Activated CD4-positive, alpha-beta T cell treated with anti-CD3 and anti-CD28 coated beads for 36 hours (primary cell): ENCODE measurements at places on chromosomes 16 and 17. TPM values are rescaled to one million over a fixed set of nuclear protein-coding genes. Genes with fewer than 3 reads are reported as not detected.
A peak's percentile ranks its signal among the peaks of the same experiment; 100 is the strongest.

Gene ZNF764
- 8.0 TPM for total RNA-seq

DNA sequence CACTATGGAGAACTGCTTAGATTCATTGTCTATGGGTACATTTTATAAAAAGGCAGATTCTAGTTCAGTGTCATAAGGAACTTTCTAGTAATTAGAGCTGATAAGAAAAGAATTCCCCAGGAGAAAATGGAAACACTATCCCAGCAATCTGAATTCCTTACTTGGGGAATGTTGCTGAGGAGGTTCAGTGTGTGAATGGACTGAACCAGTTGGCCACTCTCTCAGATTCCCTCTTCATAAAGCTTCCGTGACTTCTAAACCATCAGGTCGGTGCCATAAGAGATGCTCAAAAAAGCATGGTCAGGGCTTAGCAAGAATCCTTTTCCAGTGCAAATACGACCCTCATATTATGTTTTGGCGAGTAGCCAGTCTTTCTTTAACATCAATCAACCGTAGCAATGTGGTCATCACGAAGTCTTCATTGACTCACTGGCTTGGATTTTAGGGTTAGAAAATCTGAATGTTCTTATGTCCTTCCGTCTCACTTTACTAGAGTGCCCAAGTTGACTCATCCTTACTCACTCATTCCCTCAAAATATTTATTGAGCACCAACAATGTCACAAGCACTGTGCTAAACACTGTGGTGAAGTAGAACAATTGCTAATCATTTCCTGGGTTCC is 102.7 kb upstream of the HLF start:
- no peak for DNase-seq

Gene ZG16B
- total RNA-seq, result 0.65 TPM

Gene CTRB1
- total RNA-seq, result not detected

- DNase-seq, result no peak
Observed at GRCh38 chr17:69870751-69871199, 204.2 kb upstream of the KCNJ16 start.

GRCh38 chr16:4184038-4184702 is 57.7 kb downstream of the SRL start:
- no peak for DNase-seq

GRCh38 chr16:81992859-81993258 is 18.4 kb downstream of the SDR42E1 start:
- no peak for DNase-seq

Gene RCVRN
- not detected for total RNA-seq

GRCh38 chr17:58315281-58315711 is 13.3 kb downstream of the TSPOAP1 start:
- DNase-seq, result no peak

DNA sequence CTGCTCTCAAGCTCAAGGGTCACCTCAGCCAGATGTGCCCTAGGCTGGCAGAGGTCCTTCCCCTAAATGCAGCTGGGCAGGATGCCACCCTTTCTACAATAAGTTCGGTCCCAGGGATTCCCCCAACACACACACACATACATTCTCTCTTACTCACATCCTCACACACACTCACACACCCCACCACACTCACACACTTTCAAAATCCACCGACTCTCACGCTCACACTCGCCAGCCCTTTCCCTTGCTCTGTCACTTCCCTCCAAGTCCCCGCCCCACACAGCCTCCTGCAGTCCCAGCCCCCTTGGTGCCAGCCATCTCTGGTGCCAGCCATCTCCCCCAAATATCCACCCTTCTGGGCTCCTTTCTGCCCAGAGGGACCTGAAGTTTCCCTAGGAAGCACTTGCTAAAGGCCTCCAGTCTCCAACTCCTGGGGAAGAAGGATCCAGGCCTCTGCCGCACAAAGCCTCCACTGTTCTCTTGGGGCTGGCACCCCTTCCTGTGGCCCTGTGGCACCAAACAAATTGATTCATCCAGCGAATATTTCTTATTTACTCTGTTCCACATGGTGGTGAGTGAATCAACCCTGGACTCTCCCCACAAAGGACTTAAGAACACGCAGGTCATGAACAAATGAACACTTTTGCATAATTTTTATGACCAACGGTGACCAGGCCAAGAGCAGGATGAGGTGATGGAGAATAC is 3.8 kb upstream of the USP36 start:
- DNase-seq, result peak; percentile 56

Gene MYL4
- total RNA-seq, result not detected

Gene THUMPD1
- total RNA-seq, result 48.2 TPM

DNA sequence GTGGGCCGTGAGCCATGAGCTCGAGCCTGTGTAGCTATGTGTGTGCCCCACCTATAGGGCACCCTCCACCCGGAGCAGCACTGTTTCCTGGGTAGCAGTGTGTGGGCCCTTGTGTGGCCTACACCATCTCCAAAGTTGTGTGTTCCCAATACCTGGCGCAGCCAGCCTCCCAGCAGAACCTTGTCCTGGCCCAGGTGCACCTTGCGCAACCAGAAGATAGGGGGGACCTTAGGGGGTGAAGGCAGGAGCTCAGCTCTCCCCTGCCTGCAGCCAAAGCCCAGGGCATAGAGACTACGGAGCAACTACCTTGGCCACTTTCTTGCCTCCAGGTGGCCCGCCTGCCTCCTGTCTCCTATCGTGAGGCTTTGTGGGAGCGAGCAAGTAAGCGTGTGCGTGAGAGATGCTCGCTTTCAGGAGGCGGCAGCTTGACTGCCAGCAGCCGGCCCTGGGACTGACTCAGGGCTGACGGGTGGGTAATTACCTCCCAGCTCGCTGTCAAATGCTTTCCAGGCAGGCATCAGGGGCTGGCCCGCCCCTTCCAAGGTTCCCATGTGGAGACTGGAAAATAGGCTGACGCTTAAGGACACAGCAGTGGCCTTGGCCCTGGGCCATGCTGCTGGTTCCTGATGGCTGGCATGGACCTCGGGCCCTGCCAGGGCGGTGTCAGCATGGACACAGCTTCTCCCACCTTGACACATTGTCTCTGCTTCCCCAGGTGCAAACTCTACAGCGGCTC is 19.0 kb downstream of the TRAF7 start:
- DNase-seq, result no peak

GRCh38 chr16:15782573-15783365 is 74.1 kb downstream of the MYH11 start:
- DNase-seq, result peak; percentile 8

DNA sequence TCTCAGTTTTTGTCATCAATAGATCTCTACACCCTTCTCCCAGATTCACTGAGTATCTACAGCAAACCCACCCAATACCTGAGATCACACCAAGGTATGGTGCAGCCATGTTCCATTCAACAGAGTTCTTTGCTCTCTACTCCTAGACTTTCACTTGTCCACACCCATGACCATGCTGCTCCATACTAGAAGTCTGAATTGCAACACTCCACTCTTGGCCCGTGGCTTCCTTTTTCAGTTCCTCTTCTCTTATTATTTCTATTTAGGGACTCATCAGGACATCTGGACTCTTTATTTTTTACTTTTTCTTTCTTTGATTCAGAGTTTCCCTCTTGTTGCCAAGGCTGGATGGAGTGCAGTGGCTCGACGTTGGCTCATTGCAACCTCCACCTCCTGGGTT is 37.1 kb downstream of the YWHAE start:
- DNase-seq, result no peak

GRCh38 chr16:31052114-31052513 is 18.8 kb downstream of the STX4 start:
- DNase-seq, result peak; percentile 44

Gene TSPAN10
- 0.35 TPM for total RNA-seq

Gene PIMREG
- total RNA-seq, result 10.0 TPM

Gene SPN
- 127 TPM for total RNA-seq

Gene SDR42E2
- 0.07 TPM for total RNA-seq

- no peak for DNase-seq
Observed at GRCh38 chr17:80898716-80899115, 92.9 kb upstream of the CHMP6 start.

DNA sequence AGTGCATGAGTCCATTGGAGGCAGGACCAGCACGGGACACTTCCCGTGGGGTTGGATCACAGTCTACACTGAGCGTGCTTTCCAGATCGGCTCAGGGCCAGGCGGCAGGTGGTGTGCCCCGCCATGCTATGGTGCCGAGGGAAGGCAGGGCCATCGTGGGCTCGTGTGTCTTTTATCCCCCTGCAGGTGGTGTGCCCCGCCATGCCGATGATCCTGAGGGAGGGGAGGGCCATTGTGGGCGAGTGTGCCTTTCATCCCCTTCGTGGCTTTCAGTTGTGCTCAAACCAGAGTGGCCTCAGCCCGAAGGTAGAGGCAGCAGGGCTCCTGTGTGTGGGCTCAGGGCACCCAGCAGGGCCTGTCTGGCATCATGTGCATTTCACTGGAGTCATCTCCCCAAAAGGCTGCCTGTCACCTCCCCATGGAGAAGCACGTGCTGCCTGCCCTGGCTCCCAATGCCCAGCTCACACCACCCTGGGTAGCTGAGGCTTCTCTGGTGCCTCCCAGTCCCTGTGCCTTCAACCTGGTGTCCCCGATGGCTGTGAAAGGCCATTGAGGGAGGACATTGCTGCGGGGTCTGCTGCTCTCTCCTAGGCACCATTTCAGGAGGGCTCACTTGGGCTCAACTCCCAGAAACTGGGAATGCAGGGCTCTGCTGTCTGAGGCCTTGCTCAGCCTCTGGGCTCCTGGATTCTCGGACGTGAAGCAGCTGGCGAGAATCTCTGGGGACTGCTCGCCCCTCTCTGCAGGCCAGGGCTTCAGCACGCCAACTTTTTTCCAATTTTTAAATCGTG is 207.6 kb downstream of the NPIPB11 start:
- DNase-seq, result no peak
